ENCODE measurements at places on chromosomes 3 and 15.

- DNase-seq: no peak
These were observed 1077.8 kb downstream of the ZPLD1 start for GRCh38 chr3:103512595-103512994.

GRCh38 chr15:41825572-41826535, 2.0 kb upstream of the JMJD7 start:
- DNase-seq: no peak

DNA sequence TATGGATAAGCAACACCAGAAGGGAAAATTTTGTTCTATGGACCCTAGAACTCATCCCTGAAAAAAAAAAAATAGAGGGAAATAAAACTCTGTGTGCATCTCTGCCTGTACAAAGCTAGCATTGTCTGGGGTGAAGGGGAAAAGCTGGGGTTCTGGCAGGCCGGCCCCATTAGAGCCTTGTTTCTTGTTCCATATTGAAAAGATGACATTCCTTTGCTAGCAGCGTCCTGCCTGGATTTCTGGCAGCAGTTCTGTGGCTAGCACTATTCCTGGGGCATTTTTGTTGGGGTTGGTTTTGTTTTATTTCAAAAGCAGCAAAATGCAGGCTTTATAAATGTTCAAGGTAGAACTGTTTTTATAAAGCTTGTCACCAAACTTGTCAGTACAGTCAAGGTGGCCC, 45.2 kb downstream of the RARB start:
- DNase-seq: no peak

GRCh38 chr3:17144665-17144993, 259.9 kb downstream of the PLCL2 start:
- no peak for DNase-seq

- no peak for DNase-seq
These were observed 7.2 kb downstream of the PLD1 start for GRCh38 chr3:171803044-171803443.

- no peak for DNase-seq
These were observed 101.6 kb upstream of the LPP start for GRCh38 chr3:188052169-188053035.

DNA sequence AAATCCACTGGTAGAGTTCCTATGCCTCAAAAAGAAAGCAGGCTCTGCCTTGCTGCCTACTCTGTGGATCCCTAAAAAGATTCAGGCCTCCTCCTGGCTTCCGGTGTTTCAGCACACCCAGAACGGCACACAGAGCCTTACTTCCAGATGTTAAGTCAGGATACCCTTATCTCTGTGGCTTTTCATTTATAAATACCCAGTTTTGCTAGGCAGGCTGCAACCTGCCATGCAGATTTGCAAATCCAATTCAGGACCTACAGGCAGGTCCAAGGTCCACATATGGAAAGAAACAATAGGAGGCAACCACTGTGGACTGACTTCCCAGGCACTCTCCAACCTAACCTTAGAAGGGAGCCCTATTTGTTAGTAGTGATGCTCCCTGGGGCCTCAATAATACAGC, 30.7 kb downstream of the EFL1 start:
- no peak for DNase-seq

- no peak for DNase-seq
These were observed 24.5 kb downstream of the CYFIP1 start for GRCh38 chr15:22955544-22956119.

GRCh38 chr3:189794518-189794917, 163.3 kb downstream of the TP63 start:
- no peak for DNase-seq

- no peak for DNase-seq
These were observed 7.6 kb downstream of the ICE2 start for GRCh38 chr15:60471314-60471713.

- DNase-seq: no peak
These were observed 31.3 kb downstream of the CCDC13 start for GRCh38 chr3:42741796-42742195.

DNA sequence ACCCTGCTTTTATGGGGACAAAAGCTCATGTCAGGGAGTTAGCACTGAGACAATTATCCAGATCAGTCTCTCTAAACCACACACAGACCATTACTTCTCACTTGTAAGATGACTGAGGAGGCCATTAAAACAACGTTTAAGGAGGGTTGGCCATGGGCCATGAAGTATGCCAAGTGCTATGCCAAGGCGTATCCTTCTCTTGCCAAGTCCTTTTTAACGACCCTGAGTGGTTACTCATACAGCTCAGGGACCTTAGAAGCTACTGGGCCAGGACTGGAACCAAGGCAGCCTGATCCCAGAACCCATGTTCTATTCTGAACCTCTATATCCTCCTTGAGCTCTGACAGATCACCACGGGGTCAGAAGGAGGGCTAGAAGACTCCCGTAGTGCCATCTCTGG, 50.0 kb downstream of the NMNAT3 start:
- DNase-seq: no peak

- no peak for DNase-seq
These were observed 302.9 kb upstream of the TRIM42 start for GRCh38 chr3:140375002-140375401.

DNA sequence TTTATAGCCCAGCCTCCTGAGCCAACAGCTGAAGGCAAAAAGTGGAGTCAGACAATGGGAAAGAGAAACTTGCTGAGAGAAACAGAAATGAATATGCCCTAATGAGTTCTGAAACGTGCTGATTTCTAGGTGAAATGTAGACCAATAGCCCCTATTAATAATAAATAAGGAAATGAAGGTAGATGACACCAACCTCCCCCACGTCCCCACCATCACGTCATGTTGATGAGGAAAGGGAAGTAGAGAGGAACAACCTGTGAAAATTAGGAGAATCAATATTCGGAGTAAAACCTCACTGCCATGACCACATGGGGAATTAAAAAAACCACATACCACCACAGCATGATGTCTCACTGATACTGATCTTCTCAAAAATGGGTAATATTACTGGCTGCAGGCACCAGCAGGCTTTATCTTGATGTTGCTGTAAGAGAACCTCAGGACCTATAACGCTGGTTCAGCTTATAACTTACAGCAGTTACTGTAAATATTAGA, 64.0 kb downstream of the KAT2B start:
- DNase-seq: no peak

GRCh38 chr3:77514766-77515165, 474.9 kb downstream of the ROBO2 start:
- no peak for DNase-seq

GRCh38 chr3:146814601-146815315, 209.6 kb upstream of the PLSCR5 start:
- no peak for DNase-seq

- DNase-seq: no peak
These were observed 77.0 kb downstream of the NTRK3 start for GRCh38 chr15:88179562-88179961.

DNA sequence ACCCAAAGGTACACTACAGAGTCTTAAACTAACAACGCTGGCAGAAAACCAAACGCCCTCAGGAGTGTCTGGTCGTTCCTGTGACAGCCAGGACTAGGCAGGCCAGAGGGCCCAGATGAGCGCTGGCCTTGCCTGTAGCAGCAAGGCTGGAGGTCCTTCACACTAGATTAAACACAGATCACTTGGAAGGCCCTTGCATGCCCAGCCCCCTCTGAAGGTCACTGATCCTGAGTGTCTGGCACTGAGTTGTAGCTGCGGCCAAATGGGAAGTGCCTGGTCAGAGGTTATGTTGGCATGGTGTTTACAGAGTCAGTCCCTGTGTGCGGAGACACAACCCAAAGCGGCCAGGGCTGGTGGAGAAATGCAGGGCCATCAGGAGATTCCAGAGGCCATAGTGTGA, 58.9 kb downstream of the ZNF621 start:
- no peak for DNase-seq

DNA sequence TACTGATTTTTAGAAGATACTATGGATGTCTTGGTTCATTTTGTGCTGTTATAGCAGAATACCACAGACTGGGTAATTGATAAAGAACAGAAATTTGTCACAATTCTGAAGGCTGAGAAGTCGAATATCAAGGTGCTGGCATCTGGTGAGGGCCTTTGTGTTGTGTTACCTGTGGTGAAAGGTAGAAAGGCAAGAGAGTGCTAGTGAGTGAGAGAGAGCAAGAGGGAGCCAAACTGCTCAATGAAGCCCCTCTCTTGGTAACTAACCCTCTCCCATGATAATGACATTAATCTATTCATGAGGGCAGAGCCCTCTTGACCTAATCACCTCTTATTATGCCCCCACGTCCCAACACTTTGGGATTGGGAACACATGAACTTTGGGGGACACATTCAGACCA, 31.3 kb downstream of the PDCD6IP start:
- no peak for DNase-seq

DNA sequence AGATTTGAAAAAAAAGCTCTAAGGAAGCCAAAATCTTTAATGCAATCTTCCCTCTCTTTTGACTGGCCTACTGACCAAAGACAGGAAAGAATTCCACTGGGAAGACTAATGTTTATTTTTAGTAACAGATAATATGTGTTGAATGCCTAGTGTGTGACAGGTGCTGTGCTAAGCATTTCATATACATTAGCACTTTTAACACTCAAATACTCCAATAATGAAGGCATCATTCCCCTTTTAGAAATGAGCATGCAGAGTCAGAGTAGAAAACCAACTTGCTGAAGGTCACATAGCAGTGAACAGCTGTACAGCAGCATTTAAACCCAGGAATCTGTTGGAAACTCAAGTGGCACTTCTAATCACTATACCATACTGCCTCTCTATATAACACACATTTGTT, 170.6 kb downstream of the MINAR1 start:
- no peak for DNase-seq

DNA sequence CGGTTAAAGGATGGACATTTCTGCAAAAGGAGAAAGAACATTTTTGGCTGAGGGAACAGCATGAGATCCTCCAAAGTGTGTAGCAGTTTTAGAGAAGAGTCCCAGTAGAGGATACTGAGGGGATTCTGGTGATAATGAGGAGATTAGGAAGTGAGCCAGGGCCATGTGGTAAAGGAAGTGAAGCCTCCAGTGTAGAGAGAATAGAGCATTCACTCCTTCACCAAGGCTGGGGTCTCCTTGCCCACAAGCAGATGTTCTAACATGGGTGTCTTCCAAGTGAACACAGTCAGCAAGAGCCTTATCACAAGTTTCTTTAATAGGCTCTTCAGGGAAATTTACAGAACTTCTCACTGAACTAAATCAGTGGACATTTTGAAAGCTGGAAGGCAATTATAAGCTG, 173.7 kb downstream of the SSR3 start:
- DNase-seq: no peak

GRCh38 chr3:159879598-159879997, 109.0 kb upstream of the IL12A start:
- DNase-seq: no peak

DNA sequence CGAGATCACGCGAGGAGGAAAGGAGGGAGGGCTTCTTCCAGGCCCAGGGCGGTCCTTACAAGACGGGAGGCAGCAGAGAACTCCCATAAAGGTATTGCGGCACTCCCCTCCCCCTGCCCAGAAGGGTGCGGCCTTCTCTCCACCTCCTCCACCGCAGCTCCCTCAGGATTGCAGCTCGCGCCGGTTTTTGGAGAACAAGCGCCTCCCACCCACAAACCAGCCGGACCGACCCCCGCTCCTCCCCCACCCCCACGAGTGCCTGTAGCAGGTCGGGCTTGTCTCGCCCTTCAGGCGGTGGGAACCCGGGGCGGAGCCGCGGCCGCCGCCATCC, 1.1 kb upstream of the SETD5 start:
- DNase-seq: peak; percentile 92

GRCh38 chr15:47553947-47554346, 163.4 kb upstream of the SEMA6D start:
- no peak for DNase-seq

- no peak for DNase-seq
These were observed 99.7 kb downstream of the CEMIP start for GRCh38 chr15:80878867-80879250.

DNA sequence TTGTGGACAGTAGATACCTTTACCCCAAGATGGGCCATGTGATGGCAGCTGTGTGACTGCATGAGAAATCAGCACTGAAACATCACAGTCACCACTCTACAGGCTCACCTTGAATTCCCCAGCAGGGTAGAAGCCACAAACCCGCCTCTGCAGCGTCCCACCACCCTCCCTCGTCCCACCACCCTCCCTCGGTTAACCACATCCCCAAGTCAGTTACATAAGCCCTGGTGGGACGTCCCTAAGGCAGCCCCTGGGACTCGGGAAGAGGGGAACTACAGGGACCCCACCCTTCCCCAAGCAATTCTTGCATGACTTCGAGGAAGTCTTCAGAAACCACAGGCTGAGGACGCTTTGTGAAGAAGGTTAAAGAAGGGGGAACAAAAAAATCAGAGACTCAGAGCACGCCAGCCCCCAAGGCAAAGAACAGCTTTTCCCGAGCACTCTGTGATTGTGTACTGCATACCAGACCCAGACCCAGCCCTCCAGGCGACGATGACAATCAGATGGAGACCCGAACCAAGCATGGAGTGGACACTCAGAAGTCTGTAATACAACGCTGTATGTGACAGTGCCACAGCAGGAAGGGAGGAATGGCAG, 60.5 kb downstream of the SH3BP5 start:
- DNase-seq: no peak

DNA sequence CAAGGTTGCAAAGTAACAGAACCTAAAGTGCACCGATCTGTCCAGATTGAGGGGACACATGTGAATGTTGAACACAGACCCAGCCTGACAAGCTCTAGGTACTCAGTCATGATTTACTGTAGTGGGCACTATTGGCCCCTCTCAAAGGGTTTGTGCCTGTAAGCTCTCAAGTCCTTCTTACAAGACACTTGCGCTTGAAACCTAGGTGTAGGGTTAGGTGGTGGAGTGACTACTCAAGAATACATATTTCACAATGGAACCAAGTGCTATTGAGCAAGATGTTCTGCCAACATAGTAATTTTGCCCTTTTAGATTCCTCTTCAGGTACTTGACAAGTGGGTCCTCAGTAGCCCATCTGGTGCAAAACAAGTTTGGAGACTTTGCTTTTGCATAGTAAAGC, 169.9 kb downstream of the AKAP13 start:
- no peak for DNase-seq

DNA sequence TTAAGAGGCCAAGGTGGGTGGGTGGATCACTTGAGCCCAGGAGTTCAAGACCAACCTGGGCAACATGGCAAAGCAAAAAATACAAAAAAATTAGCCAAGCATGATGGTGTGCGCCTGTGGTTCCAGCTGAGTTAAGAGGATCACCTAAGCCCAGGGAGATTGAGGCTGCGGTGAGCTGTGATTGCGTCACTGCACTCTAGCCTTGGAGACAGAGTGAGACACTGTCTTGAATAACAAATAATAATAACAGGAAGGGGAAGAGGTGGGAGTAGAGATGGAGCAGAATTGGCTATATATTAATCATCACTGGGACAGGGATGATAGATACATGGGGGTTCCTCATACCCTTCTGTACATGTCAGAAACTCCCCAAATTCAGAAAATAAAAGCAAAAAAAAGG, 23.8 kb upstream of the NMB start:
- no peak for DNase-seq

- no peak for DNase-seq
These were observed 48.5 kb upstream of the PARL start for GRCh38 chr3:183933160-183933559.

GRCh38 chr3:5456199-5456598, 268.7 kb downstream of the EDEM1 start:
- no peak for DNase-seq

- no peak for DNase-seq
These were observed 9.9 kb downstream of the ALDH1A3 start for GRCh38 chr15:100889385-100890050.
